ENCODE measurements at places on chromosomes 4 and X.

DNA sequence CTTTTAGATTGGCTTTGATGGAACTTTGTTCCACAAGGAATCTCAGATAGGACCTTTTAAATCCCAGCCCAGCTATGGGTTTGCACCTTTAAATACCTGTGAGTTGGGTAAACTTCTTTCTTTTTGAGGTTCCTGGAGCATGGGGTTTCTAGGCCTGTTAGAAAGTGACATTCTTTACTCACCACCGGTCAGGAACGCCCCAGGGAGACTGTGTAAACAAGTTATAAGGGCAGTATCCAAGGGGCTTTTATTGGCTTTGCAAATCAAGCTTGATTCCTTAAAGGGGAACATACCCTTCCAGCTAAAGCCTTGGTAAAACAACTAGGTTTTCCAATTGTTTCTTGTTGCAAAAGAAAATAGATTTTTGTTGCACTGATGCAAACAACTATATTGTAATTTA, 93.4 kb downstream of the TENT5D start:
- DNase-seq = no peak

GRCh38 chr4:17068392-17068791, 169.9 kb upstream of the LDB2 start:
- DNase-seq = no peak

- DNase-seq = no peak
Observed at GRCh38 chrX:151982222-151982621, 7.7 kb upstream of the GABRE start.

DNA sequence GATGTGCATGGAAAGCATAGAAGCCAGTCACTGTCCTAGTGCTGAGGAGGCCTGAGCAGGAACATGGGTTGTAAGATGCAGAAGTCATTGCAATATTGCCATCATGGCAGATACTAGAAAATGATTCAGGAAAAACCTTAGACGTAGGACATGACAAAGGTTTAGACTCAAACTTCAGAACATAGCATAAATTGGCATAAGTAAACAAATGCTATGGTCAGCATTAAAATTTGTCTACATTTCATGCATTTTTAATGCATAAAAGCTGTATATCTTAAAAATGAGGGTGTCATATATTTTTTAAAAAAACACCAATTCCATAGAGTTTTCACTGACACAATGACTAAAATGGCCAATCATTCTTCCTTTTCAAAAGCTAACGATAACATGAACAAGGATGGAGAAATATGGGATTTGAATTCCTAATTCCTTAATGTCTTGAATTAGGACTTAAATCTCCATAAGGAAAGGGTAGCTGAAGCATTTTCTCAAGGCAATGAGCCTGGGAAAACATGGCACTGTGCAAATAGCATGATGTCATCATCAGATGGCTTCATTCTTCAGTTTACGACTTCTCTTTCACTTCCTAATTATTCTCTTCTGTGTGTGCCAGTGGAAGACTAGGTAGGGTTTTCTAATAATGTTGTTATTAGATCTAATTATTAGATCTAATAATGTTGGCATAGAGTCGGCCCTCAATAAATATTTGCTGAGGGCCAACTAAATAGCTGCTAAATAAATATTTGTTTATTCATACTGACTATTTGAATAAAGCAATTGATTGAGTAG, 125.1 kb upstream of the FRG1 start:
- no peak for DNase-seq

DNA sequence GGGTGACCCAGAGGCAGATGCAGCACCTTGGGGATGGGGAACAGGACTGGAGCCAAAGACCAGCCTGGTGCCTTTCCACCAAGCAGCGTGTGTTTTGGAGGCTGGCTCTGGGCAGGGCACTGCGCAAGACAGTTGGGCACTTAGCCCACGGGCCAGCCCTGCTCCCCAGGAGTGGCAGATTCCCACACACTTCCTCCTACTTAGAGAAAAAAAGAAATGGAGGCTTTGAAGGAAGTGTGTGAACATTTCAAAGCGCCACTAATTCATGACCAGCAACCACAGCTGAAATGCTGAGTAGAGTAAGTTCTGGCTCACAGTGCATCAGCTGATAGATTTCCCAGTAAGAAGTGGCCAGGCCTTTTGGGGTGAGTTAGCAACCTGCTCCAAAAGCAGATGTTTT, 54.9 kb upstream of the LGI2 start:
- DNase-seq = no peak

DNA sequence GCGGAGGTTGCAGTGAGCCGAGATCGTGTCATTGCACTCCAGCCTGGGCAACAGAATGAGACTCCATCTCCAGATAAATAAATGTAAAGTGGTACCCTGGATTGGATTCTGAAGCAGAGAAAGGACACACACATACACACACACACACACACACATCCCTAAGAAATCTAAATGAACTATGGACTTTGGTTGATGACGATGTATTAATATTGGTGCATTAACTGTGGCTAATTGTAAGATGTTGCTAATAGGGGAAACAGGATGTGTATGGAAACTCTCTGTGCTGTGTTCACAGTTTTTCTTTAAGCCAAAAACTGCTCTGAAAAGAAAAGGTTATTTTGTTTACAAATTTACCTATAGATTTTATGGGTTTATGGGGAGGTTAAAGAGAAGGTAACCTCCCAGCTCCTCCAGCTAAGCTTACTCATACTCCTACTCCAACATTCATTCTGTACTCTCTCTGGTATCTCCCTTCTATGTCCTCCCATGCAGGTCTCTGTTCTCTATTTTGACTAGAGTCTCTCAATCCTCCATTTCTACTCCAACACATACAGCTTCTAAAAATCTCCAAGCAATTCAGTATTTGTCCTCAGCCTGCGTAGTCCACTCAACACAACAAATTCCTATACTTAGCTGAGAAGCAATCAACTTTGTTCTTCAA, 46.5 kb upstream of the RELL1 start:
- no peak for DNase-seq

DNA sequence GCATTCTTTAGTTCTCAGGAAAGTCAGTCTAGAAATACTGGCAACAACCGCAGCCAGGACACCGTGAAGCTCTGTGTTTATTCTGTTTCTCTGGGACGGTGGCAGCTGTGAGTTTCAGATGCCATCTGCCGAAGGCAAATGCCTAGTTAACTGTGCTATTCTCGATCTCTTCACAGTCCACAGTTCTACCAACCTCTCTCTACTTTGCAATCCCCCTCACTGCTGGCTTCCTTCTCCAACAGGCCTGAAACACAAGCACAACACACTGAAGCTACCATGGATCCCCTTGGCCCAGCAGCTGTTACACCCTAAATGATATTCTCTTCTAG, 118.8 kb downstream of the ZNF827 start:
- no peak for DNase-seq

DNA sequence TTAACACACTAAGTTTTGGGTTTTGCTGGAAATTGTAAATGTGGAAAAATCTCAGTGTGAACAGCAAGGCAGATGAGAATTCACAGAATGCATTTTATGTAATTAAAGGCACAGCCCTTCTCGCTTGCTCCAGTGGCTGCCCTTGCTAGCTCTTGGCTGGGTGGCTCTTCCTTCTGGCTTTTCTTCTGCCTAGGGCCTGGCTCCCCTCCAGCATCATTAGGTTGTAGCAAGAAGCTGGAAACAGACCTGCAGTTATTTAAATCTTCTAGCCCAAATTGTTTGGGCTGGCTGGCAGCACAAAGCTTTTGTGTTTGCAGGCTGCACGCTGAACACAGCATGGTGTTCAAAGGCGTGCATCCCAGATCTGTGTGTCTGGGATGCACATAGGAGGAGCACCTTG, 56.5 kb downstream of the LIMCH1 start:
- DNase-seq = no peak

GRCh38 chr4:123804196-123804721, 407.7 kb downstream of the SPRY1 start:
- no peak for DNase-seq

GRCh38 chr4:1741208-1741607, 19.9 kb downstream of the TACC3 start:
- no peak for DNase-seq

GRCh38 chr4:84177831-84178542, 321.1 kb downstream of the NKX6-1 start:
- no peak for DNase-seq

DNA sequence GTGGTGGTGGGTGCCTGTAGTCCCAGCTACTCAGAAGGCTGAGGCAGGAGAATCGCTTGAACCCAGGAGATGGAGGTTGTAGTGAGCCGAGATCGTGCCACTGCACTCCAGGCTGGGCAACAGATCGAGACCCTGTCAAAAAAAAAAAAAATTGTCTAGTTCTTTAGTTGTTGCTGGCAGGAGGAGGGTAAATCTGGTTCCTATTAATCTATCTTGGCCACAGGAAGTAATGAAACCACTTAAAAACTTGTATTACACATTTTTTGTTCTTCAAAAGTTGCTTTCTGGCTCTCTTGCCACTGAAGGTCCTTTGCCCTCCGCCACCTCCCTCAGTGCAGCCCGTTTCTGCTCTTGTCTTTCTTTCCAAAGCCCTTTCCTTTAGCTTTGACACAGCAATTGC, 102.9 kb upstream of the ARSJ start:
- DNase-seq = no peak
